ENCODE measurements at places on chromosomes 13 and 19. TPM values are rescaled to one million over a fixed set of nuclear protein-coding genes. Genes with fewer than 3 reads are reported as not detected.

- no peak for DNase-seq
- H3K27ac ChIP-seq = no peak overlapping the region
- H3K4me1 ChIP-seq = peaks cover 23% of the 10 kb centered on the region
- H3K4me3 ChIP-seq = no peak overlapping the region
- no peaks in the 10 kb centered on the region for H3K36me3 ChIP-seq
These were observed 179.2 kb downstream of the TSHZ3 start for GRCh38 chr19:31170046-31170445.

- H3K36me3 ChIP-seq = peaks cover 10% of the 10 kb centered on the region
- H3K27ac ChIP-seq = peak overlapping the region; percentile 73
- DNase-seq = no peak
- H3K27me3 ChIP-seq = no peaks in the 10 kb centered on the region
These were observed 28.5 kb upstream of the PSPC1 start for GRCh38 chr13:19810996-19811881.

DNA sequence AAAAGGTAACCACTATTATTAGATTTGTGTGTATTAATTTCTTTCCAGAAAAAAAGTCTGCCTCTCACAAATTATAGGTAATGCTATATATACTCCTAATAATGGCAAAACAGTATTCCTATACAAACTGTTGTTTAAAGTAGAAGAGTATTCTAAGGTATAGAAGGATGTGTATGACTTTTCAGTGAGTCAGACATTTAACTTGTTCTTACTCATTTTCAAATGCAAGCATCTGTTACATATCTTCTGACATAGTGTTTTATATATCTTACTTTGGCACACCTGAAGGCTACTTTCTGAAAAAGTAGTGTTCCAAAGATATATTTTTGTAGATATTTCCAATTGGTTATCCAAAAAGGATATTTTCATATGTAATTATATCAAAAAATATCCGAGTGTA, 3.5 kb upstream of the SLITRK5 start:
- no peak for DNase-seq
- H3K4me3 ChIP-seq = no peak overlapping the region
- peaks cover 5% of the 10 kb centered on the region for H3K4me1 ChIP-seq
- H3K27me3 ChIP-seq = peaks cover 7% of the 10 kb centered on the region
- H3K27ac ChIP-seq = no peak overlapping the region

DNA sequence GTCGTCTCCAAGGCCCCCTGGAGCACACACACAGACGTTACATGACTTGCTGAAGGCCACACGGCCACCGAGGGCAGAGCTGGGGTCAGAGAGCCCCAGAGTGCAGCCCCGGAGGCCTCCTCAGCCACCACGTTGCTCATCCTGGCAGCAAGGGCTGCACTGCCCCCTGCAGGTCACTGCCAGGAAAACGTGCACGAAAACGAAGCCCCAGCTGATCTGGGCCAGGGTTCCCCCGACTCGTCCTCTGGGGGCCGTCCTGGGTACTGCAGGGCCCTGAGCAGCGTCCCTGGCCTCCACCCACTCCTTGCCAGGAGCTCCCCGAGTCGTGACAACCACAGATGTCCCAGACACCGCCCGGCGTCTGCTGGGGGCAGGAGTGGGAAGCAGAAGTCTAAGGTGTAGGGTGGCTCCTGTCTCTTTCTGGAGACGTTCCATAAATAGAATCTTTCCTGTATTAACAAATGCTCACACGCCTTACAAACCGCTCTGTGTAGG, 3.4 kb downstream of the TPGS1 start:
- DNase-seq = peak; percentile 89
- peaks cover 8% of the 10 kb centered on the region for H3K4me1 ChIP-seq
- H3K36me3 ChIP-seq = peaks cover 8% of the 10 kb centered on the region
- peak overlapping the region; percentile 56 for H3K4me3 ChIP-seq

GRCh38 chr19:23403581-23404324, 8.5 kb upstream of the ZNF91 start:
- H3K4me3 ChIP-seq = no peak overlapping the region
- H3K27ac ChIP-seq = peak overlapping the region; percentile 87
- peaks cover 11% of the 10 kb centered on the region for H3K36me3 ChIP-seq
- no peaks in the 10 kb centered on the region for H3K27me3 ChIP-seq
- DNase-seq = peak; percentile 30

DNA sequence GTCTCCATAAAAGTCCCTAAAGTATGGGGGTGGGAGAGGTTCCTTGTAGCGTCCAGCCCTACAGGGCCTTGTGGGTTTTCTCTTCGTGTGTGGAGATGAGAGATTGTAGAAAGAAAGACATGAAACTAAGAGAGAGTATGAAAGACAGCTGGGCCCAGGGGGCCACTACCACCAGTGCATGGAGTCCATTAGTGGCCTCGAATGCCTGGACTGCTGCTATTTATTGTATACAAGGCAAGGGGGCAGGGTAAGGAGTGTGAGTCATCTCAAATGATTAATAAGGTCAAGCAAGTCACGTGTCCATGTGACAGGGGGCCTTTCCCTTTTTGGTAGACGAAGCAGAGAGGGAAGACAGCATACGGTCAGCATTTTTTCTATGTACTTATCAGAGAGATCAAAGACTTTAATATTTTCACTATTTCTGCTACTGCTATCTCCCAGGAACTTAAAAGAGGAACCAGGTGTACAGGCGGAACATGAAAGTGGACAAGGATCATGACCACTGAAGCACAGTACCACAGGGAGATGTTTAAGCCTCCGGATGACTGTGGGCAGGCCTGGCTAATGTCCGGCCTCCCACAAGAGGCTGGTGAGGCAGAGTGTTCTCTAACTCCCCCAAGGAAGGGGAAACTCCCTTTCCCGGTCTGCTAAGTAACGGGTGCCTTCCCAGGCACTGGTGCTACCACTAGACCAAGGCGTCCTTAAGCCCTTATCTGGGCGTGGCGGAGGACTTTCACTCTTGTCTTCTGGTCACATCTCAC, 25.5 kb downstream of the FGF21 start:
- H3K36me3 ChIP-seq = no peaks in the 10 kb centered on the region
- no peak overlapping the region for H3K4me3 ChIP-seq
- peaks cover 10% of the 10 kb centered on the region for H3K4me1 ChIP-seq
- no peaks in the 10 kb centered on the region for H3K27me3 ChIP-seq

DNA sequence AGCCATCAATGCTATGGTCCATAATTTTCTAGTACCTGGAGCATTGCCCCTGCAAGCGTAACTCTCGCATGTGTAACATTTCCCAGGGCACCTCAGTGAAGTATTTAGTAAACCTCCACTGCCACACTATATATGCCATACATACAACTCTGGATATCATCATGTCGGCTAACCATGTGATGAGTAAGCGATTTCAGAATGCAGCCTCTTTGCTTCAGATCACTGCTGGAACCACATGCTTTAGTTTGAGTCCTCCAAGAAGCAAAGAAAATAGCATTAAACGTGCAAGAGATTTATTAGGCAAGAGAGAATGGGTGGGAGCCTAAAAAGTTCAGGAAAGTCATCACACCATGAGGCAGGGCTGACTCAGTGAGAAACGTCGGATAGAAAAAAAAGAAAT, 635.6 kb upstream of the SLITRK5 start:
- peaks cover 4% of the 10 kb centered on the region for H3K4me1 ChIP-seq
- no peaks in the 10 kb centered on the region for H3K27me3 ChIP-seq
- H3K4me3 ChIP-seq = no peak overlapping the region

TNFRSF19 gene
- total RNA-seq = 28.1 TPM

GZMM gene
- not detected for total RNA-seq

RFXAP gene
- 11.7 TPM for total RNA-seq
